ENCODE measurements at places on chromosomes 12 and 14. TPM values are rescaled to one million over a fixed set of nuclear protein-coding genes. Genes with fewer than 3 reads are reported as not detected.

Gene ZNF891
- total RNA-seq = 0.93 TPM

Gene SLC25A21
- 0.74 TPM for total RNA-seq

Gene NTN4
- total RNA-seq = 711 TPM

Gene GRIP1
- total RNA-seq = 0.17 TPM

Gene CLEC7A
- 0.47 TPM for total RNA-seq

Gene AQP5
- 0.47 TPM for total RNA-seq

Gene RNF31
- total RNA-seq = 54.1 TPM

Gene BDKRB2
- total RNA-seq = 0.34 TPM

Gene AMN
- total RNA-seq = not detected

Gene USP15
- total RNA-seq = 56.7 TPM

Gene PEBP1
- total RNA-seq = 193 TPM

Gene RDH5
- 0.74 TPM for total RNA-seq

Gene PPP1R36
- 1.3 TPM for total RNA-seq

Gene MYO1H
- not detected for total RNA-seq

Gene FSCB
- not detected for total RNA-seq

DNA sequence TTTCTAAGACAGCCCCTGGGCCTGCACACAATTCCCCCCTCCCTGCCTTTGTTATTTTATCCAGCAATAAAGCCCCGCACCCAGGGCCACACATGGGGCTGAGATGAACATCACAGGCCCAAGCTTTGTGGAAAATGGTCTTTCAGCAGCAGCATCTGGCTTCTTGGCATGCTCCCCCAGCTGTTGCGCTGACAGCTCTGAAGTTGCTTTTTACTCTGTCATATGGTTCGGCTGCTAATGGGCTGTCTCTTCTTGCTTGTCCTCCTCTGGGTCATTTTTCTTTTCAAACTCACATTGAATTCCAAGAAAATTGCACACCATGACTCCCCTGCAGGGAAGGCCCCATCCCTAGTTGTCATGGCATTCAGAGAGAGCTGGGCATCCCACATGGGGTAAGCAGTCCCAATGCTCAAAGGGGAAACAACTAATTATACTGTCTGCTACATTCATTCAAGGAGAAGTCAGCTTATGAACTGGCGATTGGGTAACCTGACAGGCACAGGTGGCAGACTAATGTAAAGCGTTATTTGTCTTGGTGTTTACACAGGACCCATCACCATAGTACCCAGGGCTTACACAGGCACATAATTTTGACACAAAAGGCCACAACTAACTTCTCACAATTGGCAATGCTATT is 74.0 kb upstream of the CDKN3 start:
- DNase-seq = no peak

- DNase-seq = no peak
Observed at GRCh38 chr12:126773012-126773411, 1494.0 kb upstream of the TMEM132C start.

GRCh38 chr12:66693901-66694513 is 15.1 kb upstream of the GRIP1 start:
- peak; percentile 82 for DNase-seq

DNA sequence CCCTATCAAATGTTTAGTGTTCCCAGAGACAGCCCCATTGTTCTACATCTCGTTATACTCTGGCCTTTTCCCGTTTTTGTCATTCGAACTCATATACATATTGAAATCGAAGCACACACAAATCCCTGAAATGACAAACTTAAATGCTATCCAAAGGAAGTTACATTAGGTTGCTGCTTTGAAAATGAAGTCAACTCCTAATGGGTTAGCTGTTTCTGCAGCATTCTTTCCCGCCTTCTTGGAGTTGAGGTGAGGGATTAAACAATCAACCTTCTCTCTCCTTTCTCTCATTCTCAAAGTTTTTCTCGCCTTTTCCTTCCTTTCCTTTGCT is 642 bp upstream of the PHC1 start:
- DNase-seq = peak; percentile 7

GRCh38 chr12:131785763-131786330 is 42.3 kb upstream of the MMP17 start:
- no peak for DNase-seq

DNA sequence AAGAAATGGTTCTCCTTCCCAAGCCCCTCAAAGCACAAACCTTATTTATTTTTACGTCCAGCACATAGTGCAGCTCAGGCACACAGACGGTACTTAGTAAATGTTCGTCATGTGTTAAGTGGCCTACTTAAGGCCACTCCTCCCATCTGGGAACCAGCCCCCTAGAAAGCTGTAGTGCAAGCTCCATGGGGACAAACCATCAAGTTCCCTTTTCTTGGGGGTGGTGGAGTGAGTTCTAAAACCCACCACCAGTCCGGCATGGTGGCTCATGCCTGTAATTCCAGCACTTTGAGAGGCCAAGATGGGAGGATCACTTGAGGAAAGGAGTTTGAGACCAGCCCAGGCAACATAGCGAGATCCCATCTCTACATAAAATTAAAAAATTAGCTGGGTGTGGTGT is 49.4 kb downstream of the PITPNM2 start:
- DNase-seq = no peak

DNA sequence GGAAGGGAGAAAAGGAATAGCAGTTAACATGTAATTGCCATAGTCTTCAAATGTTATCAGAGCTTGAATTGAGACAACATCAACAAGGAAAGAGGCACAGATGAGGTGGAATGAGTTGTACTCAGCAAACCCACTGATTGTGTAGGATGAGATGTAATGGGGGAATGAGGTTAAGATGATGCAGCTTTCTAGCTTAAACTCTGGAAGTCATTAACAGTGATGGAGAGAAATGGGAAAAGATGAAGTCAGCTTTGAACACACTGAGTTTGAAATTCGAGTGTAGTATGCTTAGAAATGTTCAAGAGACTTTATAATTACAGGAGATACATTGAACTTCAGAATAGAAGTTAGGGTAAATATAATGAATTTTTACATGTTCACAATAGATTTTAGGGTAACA is 106.9 kb downstream of the PRKD1 start:
- DNase-seq = no peak

DNA sequence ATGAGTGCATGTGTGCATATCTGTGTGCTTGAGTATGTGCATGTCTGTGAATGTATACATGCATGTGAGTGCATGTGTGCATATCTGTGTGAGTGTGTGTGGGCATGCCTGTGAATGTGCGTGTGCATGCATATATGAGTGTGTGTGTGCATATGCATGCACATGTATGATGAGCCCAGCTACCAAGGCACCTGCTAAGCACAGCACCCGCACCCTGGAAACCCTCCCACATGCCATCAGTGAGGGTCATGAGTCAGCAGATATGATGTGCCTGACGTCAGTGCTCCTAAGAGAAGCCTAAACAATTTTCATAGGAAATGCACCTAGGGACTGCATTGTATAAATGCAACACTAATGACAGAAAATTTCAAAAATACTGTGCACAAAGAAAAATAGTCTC is 151.1 kb downstream of the KIF26A start:
- DNase-seq = no peak

GRCh38 chr14:36238666-36239363 is 62.3 kb upstream of the PTCSC3 start:
- peak; percentile 28 for DNase-seq

GRCh38 chr12:778615-779014 is 26.2 kb downstream of the WNK1 start:
- no peak for DNase-seq

GRCh38 chr14:95319312-95320077 is at the start of gene CLMN:
CLMN (minus strand) TSS chr14:95319908; CDS start chr14:95319792, 116 bp downstream.
- peak; percentile 49 for DNase-seq

DNA sequence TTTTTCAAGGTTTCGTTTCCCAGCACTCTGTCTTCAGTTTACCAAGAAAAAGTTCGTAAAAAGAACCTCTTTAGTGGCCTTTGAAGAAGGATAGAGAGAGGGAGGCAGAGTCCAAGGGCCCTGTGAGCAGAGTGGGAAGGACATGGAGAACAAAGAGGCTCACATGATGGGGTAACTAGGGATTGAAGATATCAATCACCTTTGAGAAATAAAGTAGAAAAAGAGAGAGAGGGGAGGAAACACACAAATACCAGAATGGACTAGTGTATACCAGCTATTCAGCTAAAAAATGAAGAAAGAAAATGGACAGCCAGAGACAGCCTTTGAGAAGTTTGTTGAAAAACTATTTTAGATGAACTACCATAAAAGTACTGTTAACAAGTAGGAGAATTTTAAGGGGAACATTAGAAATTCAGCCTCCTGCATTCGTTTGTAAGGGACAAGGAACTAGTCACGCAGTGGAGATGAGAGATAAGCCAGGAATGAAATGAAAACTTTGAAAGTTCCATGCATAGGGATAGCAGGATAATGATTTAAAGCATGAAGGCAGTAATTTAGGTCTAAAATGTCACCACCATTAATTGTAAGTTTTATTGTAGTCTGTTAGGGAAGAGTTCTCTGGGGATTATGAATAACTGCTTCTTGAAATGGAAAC is 82.1 kb downstream of the SPTSSA start:
- DNase-seq = no peak

DNA sequence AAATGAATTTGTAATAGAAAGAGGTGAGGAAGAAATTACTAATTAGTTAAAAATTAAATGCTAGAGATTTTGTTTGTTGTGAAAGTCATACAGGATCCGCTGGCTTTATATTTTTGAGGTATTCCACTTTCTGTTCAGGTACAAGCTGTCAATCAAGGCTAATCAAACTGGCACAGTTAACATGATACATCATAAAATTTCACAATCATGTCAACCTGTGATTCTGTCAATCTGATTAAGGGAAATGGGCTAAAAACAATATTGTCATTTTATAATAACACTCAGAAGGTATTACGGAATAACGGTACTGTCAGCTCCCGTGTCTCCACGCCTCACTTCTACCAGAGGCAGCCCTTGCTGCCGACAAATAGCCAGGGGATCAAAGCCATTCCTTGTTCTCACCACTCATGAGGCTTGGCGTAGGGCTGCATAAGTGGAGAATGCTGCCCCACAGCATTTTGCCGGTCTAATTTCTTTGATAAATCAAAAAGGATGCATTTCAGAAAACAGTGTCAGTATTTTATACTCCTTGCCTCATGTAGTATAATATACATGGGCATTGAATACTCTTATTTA is 352.9 kb downstream of the NPAS3 start:
- no peak for DNase-seq

DNA sequence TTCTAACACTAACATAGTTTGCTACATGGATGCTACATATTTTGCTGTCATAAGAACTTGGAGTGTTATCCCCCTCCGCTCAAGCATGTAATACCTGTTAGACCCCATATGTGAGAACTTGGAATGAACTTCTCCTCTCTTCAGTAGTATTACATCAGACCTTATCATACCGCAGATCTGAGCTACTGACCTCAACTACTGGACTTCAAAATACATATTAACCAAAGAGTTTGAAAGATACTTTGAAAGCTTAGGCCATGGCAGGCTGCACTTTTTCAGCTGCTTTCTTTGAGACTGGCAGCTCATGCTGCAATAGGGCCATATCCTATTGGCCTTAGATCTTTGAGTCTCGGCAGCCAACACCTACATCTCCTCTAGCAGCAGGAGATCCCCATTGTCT is 74.8 kb downstream of the EEA1 start:
- no peak for DNase-seq

DNA sequence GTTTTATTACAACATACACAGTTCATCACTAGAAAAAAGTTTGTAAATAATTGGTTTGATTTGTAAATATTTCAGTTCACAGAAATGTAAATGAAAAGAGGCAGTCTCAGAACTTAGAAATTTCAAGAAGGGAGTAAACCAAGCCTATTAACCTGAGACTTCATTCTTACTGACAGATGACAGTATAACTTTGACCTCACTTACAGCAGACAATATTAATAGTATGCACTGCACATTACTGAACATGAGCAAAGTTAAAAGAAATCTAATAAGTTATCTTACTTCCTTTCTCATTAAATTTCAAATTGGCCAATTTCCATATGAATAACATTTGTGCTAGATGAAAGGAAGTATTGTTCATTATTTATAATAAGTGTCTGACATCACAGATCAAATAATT is 235.8 kb downstream of the SLC6A15 start:
- DNase-seq = no peak

- no peak for DNase-seq
Observed at GRCh38 chr14:78103271-78103670, 66.9 kb upstream of the NRXN3 start.

GRCh38 chr12:66664076-66664475 is 14.8 kb downstream of the GRIP1 start:
- no peak for DNase-seq

DNA sequence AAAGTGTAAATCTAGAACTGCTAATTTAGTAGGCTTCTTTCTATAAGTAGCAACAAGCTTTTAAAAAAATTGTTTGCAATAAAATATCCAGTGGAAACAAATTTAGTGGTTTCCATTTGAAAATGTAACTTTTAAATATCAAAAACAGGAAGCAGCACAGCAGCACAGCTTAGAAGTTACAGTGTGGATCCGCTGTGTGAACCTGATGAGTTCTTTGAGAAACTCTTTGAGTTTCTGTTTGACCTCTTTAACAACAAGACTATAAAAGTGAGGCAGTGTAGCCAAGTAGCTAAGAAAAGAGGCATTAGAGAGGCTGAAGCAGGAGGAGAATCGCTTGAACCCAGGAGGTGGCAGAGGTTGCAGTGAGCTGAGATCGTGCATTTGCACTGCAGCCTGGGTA is 178.3 kb downstream of the NAV3 start:
- no peak for DNase-seq

GRCh38 chr12:57456145-57456700 is 1.1 kb downstream of the INHBE start:
- peak; percentile 72 for DNase-seq

GRCh38 chr14:68249661-68250451 is 430.3 kb downstream of the RAD51B start:
- peak; percentile 49 for DNase-seq

GRCh38 chr12:100213016-100213891 is 12.6 kb downstream of the ACTR6 start:
- no peak for DNase-seq

DNA sequence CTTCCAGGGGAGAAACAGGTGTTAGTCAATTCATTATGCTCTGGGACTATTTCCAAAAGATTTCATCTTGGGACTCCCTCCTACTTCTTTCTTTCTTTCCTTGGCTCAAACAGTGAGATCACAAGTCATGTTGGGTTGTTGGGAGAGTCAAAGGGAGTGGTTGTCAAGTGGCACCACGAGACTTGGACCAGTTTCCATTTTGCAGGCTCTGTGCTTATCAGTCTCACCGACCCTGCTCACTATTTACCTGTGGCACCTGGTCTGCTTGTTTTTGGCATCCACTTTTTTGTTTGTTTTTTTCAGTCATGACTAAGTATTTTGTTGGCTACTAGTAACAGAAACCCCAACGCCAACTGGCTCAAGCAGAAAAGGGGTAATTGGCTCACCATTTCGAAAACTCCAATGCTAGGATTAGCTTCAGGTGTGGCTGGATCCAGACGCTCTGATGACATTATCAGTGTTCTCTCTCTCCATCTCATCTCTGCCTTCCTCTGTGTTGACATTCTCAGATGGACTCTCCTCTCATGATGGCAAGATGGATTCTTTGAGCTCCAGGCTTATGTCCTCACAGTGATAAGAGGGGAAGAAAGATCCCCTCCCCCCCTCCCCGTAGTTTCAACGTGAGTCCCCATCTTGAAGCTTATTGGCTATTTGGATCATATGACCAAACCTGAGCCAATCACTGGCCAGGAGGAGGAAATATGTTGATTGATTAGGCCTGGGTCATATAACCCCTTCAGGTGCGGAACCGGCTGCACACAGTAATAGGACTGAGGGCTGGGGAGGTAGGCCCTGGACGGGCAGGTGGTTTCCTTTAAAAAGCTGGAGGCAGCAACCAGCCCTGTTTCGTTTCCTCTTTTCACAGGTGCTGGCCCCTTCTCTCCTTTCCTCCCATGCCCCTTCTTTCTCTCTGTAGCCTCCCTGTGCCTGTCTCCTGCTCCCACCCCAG is 84.2 kb downstream of the AACS start:
- DNase-seq = no peak

GRCh38 chr12:79765157-79765556 is 74.4 kb upstream of the PAWR start:
- DNase-seq = no peak
